NCI-H1417 (cell line): ENCODE measurements at places on chromosomes 4 and X.

DNA sequence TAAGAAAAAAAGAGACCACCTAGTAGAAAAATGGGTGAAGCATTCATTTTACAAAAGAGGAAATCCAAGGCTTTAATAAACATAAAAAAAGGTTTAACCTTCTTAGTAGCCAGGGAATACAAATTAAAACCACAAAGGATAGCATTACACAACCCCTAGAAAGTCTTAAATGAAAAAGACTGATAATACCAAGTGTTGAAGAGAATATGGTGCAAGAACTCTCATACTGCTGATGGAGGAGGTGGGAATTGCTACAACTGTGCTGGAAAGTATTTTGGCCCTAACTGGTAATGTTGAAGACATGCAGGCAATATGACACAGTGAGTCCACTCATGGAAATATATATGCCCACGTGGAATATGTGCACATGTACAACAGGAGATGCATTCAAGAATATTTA is 22.5 kb downstream of the ZNF41 start:
- no peak for DNase-seq

GRCh38 chrX:154044091-154044490 is 24.4 kb upstream of the IRAK1 start:
- DNase-seq = no peak

- no peak for DNase-seq
These were observed 14.3 kb downstream of the GPRIN3 start for GRCh38 chr4:89293299-89293698.

DNA sequence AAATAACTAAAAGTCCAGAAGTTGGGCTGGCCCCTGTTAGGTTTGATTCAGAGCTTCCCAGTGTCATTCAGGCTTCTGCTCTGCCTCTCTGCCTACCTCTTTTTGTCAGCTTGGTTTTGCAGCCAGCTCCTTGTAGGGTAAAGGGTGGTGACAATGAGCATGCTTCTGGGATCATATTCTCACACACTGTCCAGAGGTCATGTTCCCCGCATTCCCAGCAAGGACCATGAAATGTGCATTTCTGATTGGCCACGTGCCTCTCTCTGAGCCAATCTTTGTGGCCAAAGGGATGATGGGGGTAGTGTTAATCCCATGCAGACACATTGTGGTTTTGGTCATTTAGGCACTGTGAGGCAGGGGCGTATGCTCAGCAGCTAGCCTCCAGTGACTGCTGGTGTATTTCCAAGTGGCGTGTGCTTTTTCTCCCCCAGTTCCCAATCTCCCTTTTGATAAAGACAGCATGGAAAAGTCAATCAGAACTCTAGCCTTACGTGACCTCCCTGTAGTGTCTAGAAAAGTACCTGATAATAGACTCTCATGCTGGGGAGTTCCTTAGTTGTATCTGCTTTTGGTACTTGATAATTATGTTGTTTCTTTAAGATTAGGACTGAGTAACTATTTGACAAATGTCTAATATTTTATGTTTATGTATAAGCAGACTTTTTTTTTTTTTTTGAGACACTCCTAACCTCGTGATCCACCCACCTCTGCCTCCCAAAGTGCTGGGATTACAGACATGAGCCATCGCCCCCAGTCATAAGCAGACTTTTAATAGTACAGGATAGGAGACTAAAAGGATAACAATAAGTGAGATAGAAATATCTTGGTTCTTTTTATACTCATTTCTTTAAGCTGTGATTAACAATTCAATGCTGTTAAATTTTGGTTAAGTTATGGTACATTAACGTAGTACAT is 57.8 kb downstream of the KIAA0232 start:
- DNase-seq = no peak

GRCh38 chrX:149682956-149683947 is 28.6 kb upstream of the MAGEA11 start:
- no peak for DNase-seq

DNA sequence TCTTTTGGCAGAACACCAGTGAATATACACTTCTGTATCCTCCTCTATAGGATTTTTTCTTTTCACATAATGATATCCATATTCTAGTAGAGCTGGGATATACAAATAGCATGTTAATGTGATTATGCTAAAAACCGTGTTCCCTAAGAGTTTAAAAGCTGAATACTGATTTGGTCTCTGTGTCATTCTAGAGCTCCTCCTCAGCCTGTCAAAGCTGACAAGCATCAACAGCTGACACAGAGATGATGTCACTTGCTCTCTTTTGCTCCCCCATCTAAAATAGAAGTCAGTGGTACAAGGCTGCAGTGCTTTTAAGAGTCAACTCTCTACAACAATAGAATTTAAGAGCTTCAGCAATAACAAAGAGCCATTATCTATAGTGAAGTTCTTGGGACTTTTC is 17.1 kb upstream of the HERC3 start:
- no peak for DNase-seq

DNA sequence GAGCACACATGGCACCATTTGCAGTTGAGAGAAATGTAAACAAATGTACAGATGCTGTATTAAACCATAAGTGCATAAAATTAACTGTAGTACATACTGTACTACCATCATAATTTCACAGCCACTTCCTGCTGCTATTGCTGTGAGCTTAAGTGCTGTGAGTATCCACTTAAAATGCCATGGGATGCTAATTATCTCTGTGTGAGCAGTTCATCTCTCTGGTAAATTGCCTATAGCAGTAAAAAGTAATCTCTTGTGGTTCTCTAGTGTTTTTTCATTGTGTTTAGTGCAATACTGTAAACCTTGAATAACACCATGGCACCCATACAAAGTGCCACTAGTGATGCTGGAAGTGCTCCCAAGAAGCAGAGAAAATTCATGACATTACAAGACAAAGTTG is 9.9 kb upstream of the SCOC start:
- DNase-seq = peak; percentile 96

DNA sequence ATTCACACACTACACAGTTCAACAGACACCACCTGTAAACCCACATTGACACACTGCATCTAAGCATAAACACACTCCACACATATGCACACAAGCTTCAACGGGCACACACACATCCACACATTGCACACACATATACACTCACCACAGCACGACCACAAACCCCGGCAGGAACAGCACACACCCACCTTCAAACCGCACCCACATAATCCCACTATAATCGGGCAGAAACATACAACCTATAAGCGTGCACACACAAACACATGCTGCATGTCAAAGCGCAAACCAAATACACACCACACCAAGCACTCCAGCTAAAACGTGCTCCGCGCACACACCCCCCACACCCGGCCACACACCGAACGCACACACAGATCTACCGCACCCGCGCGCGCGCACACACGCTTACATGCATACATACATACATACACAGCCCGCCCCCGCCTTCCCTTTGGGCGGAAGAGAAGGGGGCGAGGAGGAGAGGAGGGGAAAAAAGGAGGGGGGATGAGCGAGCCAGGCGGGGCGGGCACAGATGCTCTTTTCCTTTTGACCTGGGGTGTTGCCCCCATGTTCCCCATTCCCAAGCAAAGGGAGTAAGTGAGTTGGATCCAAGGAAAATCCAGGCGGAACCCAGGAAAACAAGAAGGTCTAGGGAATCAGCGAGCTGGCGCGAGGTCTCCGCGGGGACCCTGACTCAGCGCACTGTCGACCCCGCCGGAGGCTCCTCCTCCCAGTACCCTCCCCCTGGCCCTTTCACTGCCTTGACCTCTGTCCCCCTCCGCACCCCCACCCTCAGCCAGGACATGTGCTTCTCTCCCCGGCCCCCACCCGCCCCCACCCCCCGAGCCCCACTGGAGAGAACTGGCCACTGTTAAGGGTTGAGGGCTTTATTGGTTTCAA is 9.9 kb downstream of the ARHGAP36 start:
- no peak for DNase-seq

DNA sequence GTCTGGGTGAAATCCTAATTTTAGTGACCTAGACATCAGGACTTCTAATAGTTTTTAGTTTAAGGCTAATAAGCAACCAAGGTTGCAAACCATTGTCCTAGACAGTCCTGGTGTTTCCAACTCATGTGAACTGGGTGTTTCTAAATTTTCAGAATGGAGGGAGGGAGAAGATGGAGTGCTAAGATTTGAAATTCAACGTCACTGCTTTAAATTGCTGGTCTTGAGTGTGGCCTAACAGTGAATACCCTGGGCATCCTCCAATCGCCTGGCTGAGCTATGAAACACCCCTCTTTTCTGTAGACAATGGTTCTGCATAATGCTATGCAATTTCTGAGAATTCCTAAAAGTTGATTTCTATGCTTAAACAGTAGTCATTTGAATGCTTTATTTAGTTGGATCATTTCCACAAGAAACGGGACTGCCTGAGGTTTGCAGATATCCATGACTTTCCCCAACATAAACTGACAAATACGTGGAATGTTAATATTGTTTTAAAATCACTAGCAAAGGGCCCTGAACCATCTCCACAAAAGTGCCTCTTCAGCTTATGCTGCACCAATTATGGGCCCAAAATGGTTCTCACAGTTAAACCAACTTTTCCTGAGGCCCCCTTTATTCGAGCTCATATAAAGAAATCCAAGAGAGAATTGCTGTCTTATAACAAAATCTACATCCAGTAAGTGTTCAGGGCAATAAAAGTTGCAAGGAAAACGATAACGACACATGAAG is 1.1 kb downstream of the FBXL5 start:
- DNase-seq = peak; percentile 58

DNA sequence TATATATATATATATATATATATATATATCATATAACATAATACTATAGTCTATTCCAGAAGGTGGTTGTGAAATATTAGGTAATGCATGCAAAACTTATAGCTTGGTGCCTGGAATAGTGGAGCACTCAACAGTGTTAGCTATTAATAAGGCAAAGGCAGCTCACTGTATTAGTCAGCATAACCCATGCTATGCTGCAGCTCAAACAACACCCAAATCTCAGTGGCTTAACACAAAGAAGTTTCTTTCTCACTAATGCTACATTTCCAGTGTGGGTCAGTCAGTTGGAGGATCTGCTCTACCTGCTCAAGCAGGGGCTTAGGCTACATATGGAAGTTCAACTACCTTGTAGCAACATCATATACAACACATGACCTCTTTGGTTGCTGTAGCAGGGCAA is 5.2 kb upstream of the RPGR start:
- DNase-seq = no peak

DNA sequence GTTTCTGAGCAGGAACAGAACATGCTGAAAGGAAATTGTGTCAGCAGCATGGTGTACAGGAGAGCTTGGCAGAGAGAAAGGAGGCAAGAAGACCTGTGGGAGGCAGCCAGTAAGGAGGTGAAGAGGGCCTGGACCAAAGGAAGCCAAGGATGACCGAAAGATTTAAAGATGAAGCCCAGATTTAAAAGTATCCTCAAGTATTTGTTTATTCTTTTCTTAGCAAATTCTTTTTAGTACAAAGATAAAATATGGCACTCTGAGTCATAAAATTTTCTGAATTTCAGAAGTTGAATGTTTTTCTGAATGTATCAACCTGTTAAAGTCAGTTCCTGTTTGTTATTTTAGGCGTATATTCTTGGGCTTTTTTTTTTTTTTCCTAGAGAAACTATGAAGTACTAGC is 3.5 kb downstream of the PKD2 start:
- no peak for DNase-seq

GRCh38 chr4:110982486-110982885 is 359.6 kb upstream of the PITX2 start:
- no peak for DNase-seq

- DNase-seq = no peak
These were observed 1.5 kb downstream of the ZNF718 start for GRCh38 chr4:125833-126232.

DNA sequence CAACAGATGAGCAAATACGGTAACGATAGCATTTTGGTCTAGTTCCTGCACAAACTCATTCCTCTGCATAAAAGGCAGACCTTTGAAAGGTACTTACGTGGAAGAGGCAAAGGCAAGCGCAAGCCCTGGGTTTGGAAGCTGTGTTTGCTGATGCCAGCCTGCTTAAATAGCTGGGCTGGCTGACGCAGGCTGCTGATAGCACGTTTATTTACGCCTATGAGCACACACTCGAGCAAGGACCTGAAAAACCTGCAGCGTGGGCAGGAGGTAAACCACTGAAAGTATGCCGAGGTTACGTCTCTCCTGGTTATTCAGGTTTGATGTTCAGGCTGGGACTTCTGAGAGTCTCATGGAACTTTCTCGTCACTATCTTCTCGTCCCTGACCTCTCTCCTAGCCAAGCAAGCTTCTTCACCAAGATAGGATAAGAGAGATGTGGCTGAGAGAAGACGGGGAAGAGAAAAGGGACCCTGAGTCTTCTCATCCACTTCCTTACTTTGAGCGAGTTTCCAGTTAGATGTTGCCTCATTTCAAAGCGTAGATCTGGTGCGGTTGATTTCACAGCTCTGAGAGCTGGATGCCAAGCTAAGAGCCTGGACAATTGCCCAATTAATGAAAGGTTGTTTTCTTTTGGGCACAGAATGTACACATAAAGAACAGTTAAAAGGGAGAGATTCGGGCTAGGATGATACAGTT is at the start of gene HOPX:
Gene HOPX (minus strand): TSS at position 139 of the 695 bp plus-strand sequence. CDS start 23,480 bp downstream, outside the sequence.
- DNase-seq = peak; percentile 44
